ENCODE measurements at places on chromosomes 4 and X. TPM values are rescaled to one million over a fixed set of nuclear protein-coding genes. Genes with fewer than 3 reads are reported as not detected.
A peak's percentile ranks its signal among the peaks of the same experiment; 100 is the strongest.

GRCh38 chr4:18689308-18690115, 668.0 kb upstream of the LCORL start:
- DNase-seq: peak; percentile 75

Gene FDCSP
- total RNA-seq: not detected

DNA sequence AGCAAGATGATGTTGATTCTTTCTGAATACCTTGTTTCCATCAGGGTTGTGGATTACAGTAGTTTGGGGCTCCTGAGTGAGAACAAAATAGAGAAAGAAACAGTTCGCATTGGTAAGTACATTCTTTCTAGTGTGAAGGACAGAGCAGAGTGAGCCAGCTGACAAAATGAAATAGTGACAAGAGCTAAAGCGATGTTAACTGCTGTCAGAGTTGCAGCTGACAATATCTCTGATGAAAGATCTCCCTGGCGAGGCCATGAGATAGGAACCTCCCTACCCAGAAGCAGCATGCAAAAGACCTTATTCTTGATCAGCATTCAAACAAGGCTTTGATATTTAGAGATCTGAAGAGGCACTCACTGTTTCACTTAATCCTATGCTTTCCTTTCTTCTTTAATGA, 258.6 kb downstream of the CAMK2D start:
- DNase-seq: no peak

Gene PPP1R3F
- total RNA-seq: 1.8 TPM

- DNase-seq: no peak
Observed at GRCh38 chr4:20421603-20421985, 169.9 kb downstream of the SLIT2 start.
